Mucosa of gallbladder (tissue), 1 donor: ENCODE measurements at places on chromosomes 4 and X. TPM values are rescaled to one million over a fixed set of nuclear protein-coding genes. Genes with fewer than 3 reads are reported as not detected.
A peak's percentile ranks its signal among the peaks of the same experiment; 100 is the strongest.

The NDNF gene
- total RNA-seq, result 45.2 TPM

- DNase-seq, result no peak
These were observed 568.8 kb downstream of the GRID2 start for GRCh38 chr4:92872604-92873003.

The PPARGC1A gene
- 28.9 TPM for total RNA-seq

The FMR1NB gene
- not detected for total RNA-seq

DNA sequence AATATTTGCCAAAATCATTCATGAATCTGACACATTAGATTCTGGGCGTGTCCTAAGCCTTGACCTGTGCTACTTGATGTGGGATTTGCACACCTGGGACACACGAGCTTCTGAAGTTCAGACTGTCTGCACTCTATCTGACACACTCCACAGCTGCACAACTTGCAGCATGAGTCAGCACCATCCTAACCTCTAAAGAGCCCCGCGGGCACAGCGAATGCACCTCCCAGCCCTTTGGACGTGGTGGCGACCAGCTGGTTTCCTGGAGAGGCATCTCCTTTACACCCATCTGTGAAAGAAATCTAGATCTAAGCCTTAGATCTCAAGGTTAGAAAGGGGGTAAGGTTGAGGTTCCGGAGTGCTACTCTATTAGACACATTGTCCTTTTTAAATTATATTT lies 69.2 kb downstream of the SORBS2 start:
- DNase-seq, result no peak

The SLITRK4 gene
- total RNA-seq, result 1.2 TPM

- DNase-seq, result no peak
These were observed 27.0 kb downstream of the SLC10A6 start for GRCh38 chr4:86822136-86822535.

DNA sequence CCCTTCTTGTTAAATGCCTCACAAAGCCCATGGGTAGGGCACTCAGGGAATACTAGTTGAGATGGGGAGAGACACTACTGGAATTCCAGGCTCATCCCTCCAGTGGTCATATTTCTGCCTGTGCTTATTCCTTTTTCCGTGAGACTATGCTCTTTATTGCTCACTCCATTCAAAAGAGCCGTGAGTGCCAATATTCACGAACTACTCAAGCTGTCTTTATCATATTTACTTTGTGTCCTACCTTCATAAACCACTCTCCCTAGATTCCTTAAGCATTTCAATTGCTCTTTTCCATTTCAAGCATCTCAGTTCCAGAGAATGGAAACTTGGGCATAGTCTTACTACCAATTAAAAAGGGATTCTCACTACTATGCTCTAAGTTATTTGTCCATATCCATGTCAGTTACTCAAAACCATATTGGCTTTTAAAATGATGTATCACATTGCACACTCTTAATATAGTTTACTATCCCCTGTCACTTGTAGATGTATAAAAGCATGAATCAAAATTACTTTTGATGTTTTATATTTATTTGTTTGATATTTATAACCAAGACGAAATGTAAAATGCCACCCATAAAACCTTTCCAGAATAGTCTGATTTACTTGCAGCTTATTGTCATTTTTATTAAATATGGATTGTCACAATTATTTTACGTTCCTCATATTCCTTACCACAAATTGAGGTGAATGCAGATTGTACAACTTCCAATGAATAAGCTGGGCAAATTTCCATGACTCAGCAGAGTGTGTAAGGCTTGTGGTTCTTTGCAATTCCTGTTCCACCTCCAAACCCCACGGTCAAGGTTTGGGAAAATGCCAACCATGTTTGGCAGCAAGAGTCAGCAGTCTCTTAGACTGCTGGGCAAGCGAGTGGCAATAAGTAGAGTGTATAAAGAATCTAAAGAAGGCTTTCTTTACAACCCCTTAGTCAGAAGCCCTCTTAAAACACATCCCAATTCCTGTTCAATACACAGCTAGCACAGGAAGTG lies 24.4 kb downstream of the ENOX2 start:
- DNase-seq, result peak; percentile 45

The ARHGAP36 gene
- total RNA-seq, result 0.89 TPM

DNA sequence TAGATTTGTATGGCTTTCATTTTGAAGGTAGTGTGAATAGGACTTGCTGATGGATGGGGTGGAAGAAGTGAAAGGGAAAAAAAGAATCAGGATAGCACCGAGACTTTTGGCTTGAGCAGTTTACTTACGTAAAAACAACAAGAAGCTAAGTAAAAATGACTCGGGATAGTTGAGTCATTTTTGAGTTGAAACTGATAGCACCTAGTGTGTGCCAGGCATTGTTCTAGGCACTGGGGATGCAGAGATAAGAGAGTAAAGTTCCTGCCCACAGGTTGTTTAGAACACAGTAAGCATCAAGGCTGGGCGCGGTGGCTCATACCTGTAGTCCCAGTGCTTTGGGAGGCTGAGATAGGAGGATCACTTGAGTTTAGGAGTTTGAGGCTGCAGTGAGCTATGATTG lies 34.7 kb downstream of the ADD1 start:
- DNase-seq, result no peak

The AKAP14 gene
- not detected for total RNA-seq

DNA sequence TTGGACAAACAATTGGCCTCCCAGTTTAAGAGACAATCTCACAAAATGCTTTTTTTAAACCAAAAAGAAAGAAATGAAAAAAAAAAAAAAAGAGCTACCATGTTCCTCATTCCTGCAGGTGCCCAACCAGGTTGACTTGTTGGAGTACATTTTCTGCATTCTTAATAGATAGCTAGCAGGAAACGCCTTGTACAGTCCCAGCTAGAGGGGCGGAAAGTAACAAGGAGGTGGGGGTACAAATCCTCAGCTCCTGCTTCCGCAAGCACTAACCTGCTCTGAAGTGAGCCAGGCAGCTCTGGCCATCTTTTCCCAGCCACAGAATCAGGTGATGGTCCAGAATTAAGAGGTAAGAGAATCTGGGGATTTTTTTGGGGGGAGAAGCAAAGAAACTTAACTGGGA lies at the start of gene VGLL1:
Gene VGLL1, plus strand, starts transcription at position 265 of the 400 bp plus-strand sequence. CDS start 3,806 bp downstream, outside the sequence.
- no peak for DNase-seq

DNA sequence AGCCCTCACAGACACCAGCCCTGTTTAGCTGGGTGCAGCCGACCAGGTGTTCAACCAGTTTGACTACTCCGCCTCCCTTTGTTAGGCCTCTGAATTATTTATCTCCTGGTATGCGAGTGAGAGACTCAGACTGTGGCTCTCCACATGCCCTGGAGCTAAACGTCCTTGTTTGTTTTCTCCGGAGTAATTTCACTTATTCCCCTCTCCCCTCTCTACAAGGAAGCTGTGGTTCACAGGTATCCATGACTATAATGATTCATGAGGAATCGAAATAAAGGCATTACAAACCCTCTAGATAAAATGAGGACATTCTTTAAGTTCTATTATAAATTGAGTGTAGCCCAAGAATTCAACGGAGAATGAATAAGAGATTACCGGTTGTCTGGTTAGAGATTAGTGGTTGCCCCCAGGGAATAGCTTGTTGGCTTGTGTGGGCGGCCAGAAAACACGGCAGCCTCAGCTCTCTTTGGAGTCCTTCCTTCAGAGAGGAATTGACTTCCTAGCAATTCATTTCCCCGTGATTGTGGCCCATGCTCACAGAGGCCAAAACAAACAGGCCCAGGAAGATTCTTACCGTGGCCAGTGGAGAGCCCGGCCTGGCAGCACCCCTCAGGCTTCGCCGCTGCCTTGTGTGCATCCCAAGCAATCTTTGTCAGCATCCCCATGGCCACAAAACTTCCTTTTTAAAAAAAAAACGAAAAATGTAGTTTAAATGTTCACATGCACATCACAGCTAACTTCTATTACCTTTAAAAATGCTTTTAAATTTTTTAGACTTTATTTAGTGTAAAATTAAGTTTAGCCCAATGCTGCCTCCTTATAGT lies 60.2 kb upstream of the CBR4 start:
- peak; percentile 80 for DNase-seq

GRCh38 chr4:158159054-158159717 lies 13.6 kb downstream of the GASK1B start:
- DNase-seq, result no peak

The ARHGEF38 gene
- total RNA-seq, result 20.4 TPM

The TIGD4 gene
- 0.92 TPM for total RNA-seq

The VSIG4 gene
- 61.5 TPM for total RNA-seq

- DNase-seq, result no peak
These were observed 20.1 kb downstream of the ARHGEF9 start for GRCh38 chrX:63764946-63765345.

The SLC49A3 gene
- total RNA-seq, result 13.9 TPM

DNA sequence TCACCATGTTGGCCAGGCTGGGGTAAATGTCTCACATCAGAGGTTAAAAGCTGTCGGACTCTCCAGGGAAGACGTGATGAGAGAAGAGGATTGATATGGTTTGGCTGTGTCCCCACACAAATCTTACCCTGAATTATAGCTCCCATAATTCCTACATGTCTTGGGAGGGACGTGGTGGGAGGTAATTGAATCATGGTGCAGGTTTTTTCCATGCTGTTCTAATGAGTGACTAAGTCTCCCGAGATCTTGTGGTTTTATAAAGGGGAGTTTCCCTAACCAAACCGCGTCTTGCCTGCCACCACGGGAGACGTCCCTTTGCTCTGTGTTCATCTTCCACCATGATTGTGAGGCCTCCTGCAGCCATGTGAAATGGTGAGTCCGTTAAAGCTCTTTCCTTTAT lies 64.4 kb downstream of the ASMT start:
- no peak for DNase-seq

The ZXDA gene
- total RNA-seq, result 8.4 TPM

The RHOXF2B gene
- not detected for total RNA-seq

GRCh38 chr4:155602351-155603140 lies 64.1 kb upstream of the GUCY1A1 start:
- DNase-seq, result no peak

The CYBB gene
- total RNA-seq, result 41.8 TPM

DNA sequence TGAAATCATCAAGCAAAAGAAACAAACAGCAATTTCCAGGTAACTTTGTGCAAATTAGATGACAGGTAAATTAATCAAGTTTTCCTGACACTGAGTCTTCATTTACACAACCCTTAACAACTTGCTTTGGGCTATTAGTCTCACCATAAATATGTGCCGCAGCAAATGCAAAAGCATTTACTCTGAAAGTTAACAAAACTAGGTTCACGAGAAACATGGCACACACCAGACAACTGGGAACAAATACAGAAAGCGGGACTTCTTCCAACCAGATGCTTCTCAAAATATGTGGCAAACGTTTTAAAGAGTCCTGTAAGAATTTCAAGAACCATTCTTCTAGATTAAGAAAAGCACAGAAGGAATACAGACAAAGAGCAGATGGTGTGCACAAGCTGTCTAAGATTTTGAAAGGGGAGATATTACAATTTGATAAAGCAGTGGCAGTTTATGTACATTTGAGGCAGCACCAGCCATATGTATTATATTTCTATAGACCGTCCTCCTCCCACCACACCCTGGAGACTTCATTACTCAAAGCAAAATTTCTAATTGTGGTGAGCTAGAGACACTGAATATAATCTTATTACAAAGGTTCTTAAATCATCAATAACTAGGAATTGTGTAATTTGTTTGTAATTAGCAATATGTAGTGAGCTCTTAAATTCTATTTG lies 192.5 kb upstream of the ADAMTS3 start:
- no peak for DNase-seq

- DNase-seq, result peak; percentile 34
These were observed at the start of gene IL3RA for GRCh38 chrX:1336331-1336943. Gene IL3RA (plus strand): TSS chrX:1336785. CDS start chrX:1341766, 4,981 bp downstream.

- no peak for DNase-seq
These were observed 130.8 kb downstream of the PDLIM5 start for GRCh38 chr4:94582517-94582916.

DNA sequence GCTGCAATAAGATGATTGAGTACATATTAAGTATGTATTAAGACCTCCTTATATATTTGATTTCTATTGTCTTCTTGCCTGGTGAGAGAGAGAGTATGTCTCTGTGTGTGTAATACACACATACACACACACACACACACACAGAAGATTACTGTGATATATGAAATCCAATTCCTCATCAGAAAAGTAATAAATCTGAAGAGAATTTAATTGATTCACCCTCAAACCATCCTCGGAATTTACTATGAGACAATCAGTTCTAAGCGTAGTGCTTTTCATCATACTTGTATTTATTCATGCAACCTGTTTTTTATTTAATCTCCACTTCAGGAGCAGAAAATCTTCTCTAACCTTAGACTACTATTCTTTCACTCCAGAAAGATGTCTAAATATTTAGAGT lies 62.3 kb upstream of the TLL1 start:
- DNase-seq, result no peak

The CXorf38 gene
- total RNA-seq, result 12.3 TPM

DNA sequence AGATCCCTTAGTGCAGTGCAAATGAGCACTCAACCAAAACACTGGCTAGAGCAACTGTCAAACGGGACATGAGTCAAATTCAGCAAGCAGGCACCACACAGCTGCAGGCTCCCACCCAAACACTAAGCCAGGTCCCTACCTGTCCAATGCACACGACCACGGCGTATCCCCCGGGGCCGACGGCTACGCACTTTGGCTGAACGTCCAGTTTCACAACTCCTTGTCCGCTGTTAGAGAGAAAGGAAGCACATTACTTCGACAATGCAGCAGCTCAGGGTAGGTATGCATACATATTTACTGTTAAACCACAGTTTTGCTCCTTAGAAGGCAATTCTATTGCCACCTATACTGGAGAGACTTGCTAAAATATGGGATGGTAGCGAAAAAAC lies 35.4 kb downstream of the WDR1 start:
- no peak for DNase-seq

The FRMD7 gene
- total RNA-seq, result 0.12 TPM
